ENCODE measurements at places on chromosomes 6 and 20. TPM values are rescaled to one million over a fixed set of nuclear protein-coding genes. Genes with fewer than 3 reads are reported as not detected.
A peak's percentile ranks its signal among the peaks of the same experiment; 100 is the strongest.

- no peaks in the 10 kb centered on the region for H3K27me3 ChIP-seq
- DNase-seq: peak; percentile 51
- peaks cover 18% of the 10 kb centered on the region for H3K36me3 ChIP-seq
- no peak overlapping the region for H3K4me3 ChIP-seq
- H3K4me1 ChIP-seq: peaks cover 6% of the 10 kb centered on the region
These were observed 32.5 kb downstream of the HMGN3 start for GRCh38 chr6:79201983-79202382.

DNA sequence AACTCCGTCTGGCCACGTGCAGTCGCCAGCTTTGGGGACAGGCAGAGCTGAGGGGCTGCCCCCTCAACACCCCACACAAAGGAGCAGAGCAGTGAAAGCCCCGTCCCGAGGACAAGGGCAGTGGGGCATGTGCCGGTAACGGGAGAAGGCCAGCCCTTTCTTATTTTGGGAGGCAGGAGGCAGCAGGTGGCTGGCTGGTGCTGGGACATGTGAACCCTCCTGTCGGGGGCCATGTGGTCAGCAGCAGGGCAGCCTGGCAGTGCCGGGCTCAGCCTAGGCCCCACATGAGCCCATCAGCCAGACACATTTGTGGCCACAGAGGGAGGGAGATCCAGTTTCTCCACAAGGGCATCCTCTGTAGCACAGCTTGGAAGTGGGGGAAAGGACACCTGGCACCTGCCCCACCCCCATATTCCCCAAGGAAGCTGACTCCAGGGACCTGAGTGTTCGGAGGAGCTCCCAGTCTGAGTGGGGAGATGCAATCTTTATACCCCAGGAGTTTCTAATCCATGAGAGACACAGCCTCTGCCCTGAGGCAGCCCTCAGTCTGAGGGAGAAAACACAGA is 137.6 kb downstream of the MRPL14 start:
- no peaks in the 10 kb centered on the region for H3K27me3 ChIP-seq
- H3K4me3 ChIP-seq: no peak overlapping the region
- peak overlapping the region; percentile 90 for H3K27ac ChIP-seq
- peaks cover 51% of the 10 kb centered on the region for H3K4me1 ChIP-seq
- no peaks in the 10 kb centered on the region for H3K36me3 ChIP-seq
- no peak for DNase-seq

FABP7 gene
- polyA plus RNA-seq: 0.13 TPM

NNAT gene
- 75.8 TPM for polyA plus RNA-seq

DNA sequence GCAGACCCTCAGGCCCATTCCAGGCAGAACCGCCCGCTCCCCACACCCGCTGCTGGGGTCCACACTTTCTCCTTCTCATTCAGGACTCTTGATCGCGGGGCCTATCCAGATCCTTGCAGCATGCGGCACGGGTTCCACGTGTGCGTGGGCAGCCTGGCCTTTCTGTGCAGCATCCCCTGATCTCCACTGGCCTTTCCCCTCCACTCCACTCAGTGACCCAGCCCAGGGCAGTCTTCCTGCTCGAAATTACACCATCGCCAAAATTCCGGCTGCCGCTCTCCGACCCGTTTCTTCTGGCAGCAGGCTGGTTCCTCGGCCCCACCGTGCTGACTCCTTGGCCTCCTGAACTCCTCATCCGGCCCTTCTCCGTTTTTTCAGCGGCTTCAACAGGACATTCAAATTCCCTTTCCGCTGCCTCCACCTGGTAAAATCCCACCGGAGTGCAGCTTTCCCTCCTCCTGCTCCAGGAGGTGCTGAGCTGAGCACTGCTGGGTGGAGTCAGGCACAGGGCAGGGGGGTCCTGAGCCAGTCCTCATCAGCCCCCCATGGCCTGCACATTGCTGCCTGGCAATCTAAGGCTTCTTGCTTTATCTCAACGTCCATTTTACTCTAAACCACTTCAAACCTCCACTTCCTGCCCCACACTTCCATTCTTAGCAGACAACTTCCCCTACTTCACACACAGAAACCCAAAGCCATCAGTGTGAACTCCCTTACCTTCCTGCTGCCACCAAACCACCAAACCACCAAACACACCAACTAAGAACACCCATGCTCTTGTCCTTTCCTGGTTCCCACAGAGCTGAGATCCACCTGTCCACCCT is 9.0 kb downstream of the SFT2D1 start:
- H3K4me3 ChIP-seq: no peak overlapping the region
- no peaks in the 10 kb centered on the region for H3K4me1 ChIP-seq
- no peaks in the 10 kb centered on the region for H3K27me3 ChIP-seq
- H3K36me3 ChIP-seq: peaks cover 42% of the 10 kb centered on the region

- H3K4me1 ChIP-seq: no peaks in the 10 kb centered on the region
- H3K27ac ChIP-seq: no peak overlapping the region
These were observed 112.2 kb downstream of the INSM1 start for GRCh38 chr20:20480126-20480525.

DNA sequence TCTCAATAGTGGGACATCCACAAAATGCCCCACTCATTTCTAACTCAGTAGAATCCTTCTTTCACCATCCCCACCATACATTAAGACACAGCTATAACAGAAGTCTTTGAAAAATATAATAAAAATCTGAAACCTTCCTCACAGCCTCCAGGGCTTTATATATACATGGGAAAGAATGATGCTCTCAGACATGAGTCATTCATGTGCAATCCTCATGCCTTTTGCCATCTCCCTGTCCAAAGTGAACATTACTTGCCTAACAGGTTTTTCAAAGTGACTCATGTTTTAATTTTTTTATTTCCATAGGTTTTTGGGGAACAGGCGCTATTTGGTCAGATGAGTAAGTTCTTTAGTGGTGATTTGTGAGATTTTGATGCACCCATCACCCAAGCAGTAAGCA is 162.7 kb downstream of the RALGAPA2 start:
- H3K4me1 ChIP-seq: peaks cover 16% of the 10 kb centered on the region
- no peaks in the 10 kb centered on the region for H3K27me3 ChIP-seq

SLC4A11 gene
- polyA plus RNA-seq: 0.36 TPM

GRCh38 chr6:20213271-20213798 is 1.1 kb upstream of the MBOAT1 start:
- no peaks in the 10 kb centered on the region for H3K27me3 ChIP-seq
- peak overlapping the region; percentile 97 for H3K27ac ChIP-seq
- H3K4me3 ChIP-seq: peak overlapping the region; percentile 87
- H3K4me1 ChIP-seq: peaks cover 25% of the 10 kb centered on the region
- H3K36me3 ChIP-seq: no peaks in the 10 kb centered on the region

DNA sequence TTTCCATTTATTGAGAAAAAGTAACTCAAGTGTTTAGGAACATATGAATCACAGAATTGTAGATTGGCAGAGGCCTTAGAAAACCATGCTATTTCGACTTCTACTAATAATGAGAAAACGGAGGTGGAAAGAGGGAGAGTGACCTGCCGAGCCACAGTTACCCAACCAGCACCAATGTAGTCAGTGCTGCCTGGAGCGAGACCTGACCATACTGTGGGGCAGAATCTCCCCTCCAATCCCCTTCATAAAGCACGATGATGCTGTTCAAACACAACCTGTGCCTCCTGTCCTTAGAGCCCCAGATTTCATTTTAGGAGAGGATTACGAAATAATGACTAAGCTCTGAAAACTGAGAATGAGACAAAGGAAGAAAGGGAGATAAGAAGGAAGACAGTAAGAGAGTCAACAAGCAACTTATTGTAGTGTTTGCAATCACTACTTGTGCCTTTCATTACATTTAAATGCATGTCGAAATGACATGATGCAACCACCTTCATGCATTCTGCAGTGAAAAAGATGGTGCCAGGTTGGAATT is 70.6 kb downstream of the ATXN1 start:
- DNase-seq: no peak
- peaks cover 3% of the 10 kb centered on the region for H3K4me1 ChIP-seq
- H3K27me3 ChIP-seq: no peaks in the 10 kb centered on the region
- no peak overlapping the region for H3K27ac ChIP-seq
- H3K36me3 ChIP-seq: no peaks in the 10 kb centered on the region

DNA sequence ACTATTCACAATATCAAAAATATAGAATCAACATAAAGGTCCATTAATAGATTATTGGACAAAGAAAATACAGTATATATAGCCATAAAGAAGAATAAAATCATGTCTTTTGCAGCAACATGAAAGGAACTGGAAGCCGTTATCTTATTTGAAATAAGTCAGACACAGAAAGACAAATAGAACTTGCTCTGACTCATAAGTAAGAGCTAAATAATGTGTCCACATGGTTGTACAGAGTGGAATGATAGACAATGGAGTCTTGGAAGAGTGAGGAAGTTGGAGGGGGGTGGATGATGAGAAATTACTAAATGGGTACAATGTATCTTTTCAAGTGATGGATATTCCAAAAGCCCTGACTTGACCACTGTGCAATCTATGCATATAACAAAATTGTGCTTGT is 613.5 kb downstream of the PHF3 start:
- no peaks in the 10 kb centered on the region for H3K4me1 ChIP-seq
- no peak overlapping the region for H3K27ac ChIP-seq
- H3K4me3 ChIP-seq: no peak overlapping the region

MATN4 gene
- not detected for polyA plus RNA-seq

ZFP57 gene
- not detected for polyA plus RNA-seq

DNA sequence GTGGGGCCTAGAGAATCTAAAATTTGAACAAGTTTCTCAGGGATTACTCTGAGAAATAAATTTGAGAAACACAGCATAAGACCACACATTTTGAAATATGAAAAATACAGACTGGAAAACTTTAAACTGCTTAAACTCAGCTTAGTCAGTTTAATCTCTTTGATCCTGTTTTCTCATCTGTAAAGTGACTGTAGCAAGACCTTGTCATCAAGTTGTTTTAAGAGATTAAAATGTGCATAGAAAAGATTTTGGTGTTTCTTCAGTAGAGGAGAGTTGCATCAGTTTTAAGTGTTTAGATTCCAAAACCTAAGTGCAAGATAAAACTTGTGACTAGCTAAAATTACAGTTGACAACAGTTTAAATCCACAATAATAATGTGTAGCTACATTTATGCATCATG is 8.1 kb upstream of the BCKDHB start:
- DNase-seq: no peak
- no peak overlapping the region for H3K27ac ChIP-seq
- H3K4me3 ChIP-seq: no peak overlapping the region

GRCh38 chr20:3818155-3819151 is 1.9 kb upstream of the AP5S1 start:
- peaks cover 32% of the 10 kb centered on the region for H3K4me1 ChIP-seq
- peak overlapping the region; percentile 19 for H3K27ac ChIP-seq

DNA sequence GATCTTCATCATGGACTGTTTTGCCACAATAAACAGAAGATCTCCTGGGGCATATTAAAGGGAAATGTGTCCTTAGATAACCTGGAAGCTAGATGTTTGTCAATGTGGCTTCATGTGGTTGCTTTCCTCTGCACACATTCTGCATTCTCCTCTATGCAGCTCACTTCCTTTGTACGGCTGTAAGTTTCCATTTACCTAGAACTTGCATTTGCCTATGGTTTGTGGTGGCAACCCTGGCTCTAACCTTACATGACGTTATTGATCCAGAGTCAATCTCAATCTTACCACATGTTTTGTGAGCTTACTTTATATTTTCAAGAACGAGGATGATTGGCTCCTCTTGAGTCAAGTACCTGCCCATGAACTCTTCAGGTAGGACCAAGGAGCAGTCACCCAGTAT is 863.1 kb downstream of the MAFB start:
- no peaks in the 10 kb centered on the region for H3K4me1 ChIP-seq
- no peaks in the 10 kb centered on the region for H3K27me3 ChIP-seq
- no peak overlapping the region for H3K4me3 ChIP-seq

DNA sequence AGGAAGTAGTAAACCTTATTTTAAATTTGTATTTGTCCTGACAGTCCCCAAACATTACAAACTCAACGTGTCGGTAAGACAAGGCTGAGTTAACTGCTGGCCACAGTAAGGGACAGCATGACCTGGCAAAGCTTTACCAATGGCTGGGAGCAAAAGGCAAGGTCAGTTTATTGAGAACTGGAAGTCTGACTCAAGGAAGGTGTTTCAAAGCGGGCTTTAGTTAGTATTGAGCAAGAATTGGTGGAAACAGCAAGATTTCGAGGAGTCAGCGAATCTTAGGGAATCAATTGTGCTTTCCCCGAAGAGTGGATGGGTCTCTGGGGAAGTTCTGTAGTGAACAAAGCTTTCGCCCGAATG is 885 bp upstream of the GZF1 start:
- peaks cover 21% of the 10 kb centered on the region for H3K4me1 ChIP-seq
- H3K27me3 ChIP-seq: no peaks in the 10 kb centered on the region
- H3K4me3 ChIP-seq: peak overlapping the region; percentile 78
- H3K36me3 ChIP-seq: peaks cover 20% of the 10 kb centered on the region

RSPH4A gene
- 0.70 TPM for polyA plus RNA-seq

GRCh38 chr20:32988008-32988407 is 16.2 kb downstream of the SUN5 start:
- H3K4me3 ChIP-seq: no peak overlapping the region
- no peaks in the 10 kb centered on the region for H3K27me3 ChIP-seq
- H3K4me1 ChIP-seq: no peaks in the 10 kb centered on the region

DNA sequence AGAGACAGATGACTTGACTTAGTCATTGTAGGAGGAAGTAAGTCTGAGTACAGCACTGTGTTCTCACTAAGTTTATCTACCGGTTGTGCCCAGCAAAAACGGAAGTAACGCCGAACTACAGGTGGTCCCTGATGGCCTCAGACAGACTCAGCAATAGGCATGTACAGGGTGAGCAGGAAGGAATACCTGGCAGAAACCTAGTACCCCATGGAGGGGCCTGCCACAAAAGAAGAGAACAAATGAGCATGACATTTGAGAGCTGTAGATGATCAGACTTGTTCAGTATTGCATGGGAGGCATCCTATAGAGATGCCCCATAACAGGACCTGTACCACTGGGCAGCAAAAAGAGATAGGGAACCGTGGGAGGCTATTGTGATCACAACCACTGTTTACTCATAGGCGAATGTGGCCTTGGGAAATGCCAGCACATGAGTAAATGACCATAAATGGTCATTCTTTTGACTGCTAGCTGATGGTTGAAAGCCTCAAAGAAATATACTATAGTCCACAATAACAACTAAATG is 106.4 kb upstream of the TAB2 start:
- H3K4me1 ChIP-seq: no peaks in the 10 kb centered on the region
- H3K36me3 ChIP-seq: no peaks in the 10 kb centered on the region
- H3K4me3 ChIP-seq: no peak overlapping the region
- H3K27ac ChIP-seq: no peak overlapping the region
- H3K27me3 ChIP-seq: no peaks in the 10 kb centered on the region

THBD gene
- 5.7 TPM for polyA plus RNA-seq

- no peak overlapping the region for H3K4me3 ChIP-seq
- H3K36me3 ChIP-seq: no peaks in the 10 kb centered on the region
- no peak overlapping the region for H3K27ac ChIP-seq
These were observed 35.3 kb upstream of the CCND3 start for GRCh38 chr6:41976794-41977484.

- H3K4me3 ChIP-seq: no peak overlapping the region
- no peaks in the 10 kb centered on the region for H3K4me1 ChIP-seq
- H3K27ac ChIP-seq: no peak overlapping the region
- H3K27me3 ChIP-seq: no peaks in the 10 kb centered on the region
These were observed 206.8 kb upstream of the QKI start for GRCh38 chr6:163207431-163208383.

WFDC5 gene
- polyA plus RNA-seq: not detected

All from large intestine (tissue), 12 donors.